Activated CD8-positive, alpha-beta T cell treated with anti-CD3 and anti-CD28 coated beads, Interleukin-2, amount 10 ng/mL, durations not matched to agents 7 days and 5 days (primary cell): ENCODE measurements at places on chromosomes 7 and 10. TPM values are rescaled to one million over a fixed set of nuclear protein-coding genes. Genes with fewer than 3 reads are reported as not detected.

The SMARCD3 gene
- 4.7 TPM for total RNA-seq

The RNF148 gene
- total RNA-seq: not detected

The ZPBP gene
- total RNA-seq: not detected

The GIMAP6 gene
- total RNA-seq: 93.3 TPM
